ENCODE measurements at places on chromosomes 7 and 10.

DNA sequence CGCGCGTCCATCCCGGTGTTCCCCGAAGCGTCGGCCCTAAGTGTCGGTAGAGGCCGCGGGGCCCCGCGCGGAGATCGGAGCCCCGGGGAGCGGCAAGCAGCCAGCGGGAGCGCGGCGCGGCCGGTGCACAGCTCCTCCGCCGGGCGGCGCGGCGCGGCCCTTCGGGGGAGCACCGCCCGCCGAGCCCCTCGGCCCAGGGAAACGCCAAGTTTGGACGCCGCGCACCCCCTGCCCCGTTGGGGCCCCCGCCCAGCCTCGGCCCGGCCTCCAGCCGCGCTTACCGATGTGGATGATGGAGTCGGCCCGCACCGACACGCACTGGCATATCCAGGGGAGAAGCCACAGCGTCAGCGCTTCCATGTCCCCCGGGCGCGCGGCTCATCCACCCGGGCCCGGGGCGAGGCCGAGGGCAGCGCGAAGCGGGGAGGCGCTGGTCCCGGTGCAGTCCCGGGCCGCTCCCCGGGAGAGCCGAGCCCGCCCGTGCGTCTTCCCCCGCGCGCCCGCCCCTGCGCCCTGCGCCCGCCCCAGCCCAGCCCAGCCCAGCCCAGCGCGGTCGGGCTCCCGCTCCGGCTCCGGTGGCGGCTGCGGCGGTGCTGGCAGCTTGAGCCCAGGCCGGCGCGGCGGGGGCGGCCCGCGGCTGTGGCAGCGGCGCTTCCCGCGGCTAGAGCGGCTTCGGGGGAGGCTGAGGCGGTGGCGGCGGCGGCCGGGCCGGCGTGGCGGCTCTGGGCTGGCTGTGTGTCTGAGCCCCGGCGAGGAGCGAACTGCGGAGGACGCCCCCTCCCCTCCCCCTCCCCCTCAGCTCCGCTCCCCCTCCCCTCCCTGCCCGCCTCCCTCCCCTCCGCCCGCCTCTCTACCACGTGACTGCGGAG, at the start of gene GRID1:
GRID1 (minus strand) TSS at position 763 of the 869 bp plus-strand sequence.
- no peak for DNase-seq

DNA sequence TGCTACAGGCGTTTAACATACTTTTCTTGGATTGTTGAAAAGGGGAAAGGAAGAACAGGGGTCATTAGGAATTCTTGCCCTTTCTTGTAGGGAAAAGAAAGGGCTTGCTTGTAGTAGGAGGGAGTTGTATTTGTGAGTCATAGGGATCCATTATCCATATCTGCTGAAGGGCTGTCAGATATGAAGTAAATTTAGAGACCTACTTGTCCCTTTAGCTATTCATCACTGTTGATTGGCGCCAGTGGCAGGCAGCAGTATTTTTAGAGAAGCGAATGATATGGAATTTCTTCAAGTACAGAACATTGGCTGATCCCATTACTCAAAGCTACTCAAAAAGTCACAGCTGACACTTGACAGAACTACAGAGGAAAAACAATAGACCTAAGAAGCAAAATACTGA, 97.7 kb downstream of the CELF2 start:
- no peak for DNase-seq

GRCh38 chr10:5219262-5219661, 22.6 kb downstream of the AKR1C4 start:
- no peak for DNase-seq

DNA sequence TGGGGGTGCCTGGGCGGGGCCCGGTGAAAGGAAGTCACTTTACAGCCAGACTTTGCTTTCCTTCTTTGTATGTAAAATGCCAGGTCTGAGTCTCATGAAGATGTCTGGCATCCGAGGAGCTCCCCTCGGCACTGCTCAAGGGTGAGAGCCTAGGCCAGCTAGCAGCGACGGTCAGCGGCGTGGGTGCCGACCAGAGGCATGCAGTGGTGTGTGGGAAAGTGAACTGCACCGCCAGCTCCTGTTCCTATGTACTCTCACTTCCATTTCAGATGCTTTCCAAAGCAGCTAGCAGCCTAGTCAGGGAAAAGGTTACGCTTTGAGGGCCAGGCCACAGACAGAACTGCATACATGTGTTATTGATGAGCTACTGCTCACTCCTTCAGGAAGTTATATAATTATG, 172.8 kb downstream of the ZMYND11 start:
- no peak for DNase-seq

DNA sequence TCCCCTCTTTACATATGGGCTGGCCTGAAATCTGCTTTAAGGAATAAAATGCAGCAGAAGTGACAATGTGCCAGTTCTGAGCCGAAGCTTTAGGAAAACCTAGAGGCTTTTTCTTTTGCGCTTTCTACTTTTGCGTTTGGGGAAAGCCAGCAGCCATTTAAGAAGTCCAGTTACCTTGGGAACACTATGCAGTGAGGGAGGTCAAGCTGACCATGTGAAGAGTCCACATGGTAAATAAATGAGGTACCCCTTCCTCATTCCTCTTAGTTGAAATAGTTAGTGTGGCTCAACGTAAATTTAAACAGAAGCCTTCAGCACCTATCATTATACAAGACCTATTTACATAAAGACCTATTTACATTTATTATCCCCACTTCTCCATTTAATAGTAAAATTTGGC, 78.5 kb downstream of the TFPI2 start:
- DNase-seq = no peak

GRCh38 chr10:91875156-91875555, 34.1 kb downstream of the FGFBP3 start:
- no peak for DNase-seq

DNA sequence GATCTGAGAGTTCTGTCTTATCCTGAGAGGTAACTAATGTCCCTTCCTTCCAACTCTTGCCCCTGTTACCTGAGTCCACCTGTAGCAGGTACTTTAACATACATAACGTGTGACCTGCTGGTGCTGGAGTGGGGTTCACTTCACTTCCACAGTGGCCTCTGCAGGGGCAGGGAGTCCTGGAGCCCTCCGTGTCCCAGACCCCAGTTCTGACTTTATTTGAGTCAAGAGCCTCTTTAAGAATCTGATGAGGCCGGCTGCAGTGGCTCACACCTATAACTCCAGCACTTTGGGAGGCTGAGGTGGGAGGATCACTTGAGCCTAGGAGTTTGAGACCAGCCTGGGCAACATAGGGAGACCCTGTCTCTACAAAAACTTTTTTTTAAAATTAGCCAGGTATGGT, 117.0 kb upstream of the RET start:
- DNase-seq = no peak

DNA sequence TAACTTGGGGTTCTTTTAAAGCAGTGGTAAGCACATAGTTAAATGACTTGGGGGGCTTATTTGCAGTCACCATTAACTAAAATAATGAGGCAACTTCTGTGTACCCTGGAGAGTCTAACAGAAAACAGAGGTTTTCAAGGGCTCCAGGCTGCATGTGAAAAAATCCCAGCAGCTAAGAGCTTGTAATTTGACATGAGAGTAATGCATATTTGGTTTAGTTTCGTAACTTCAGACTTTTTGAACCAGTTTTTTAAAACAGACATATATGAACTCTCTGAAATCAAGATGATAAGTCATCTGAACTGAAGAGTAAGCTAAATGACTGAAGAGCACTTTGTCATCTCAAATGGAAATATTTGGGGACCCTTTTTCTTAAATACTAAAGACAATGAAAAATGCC, 40.2 kb upstream of the IFRD1 start:
- DNase-seq = no peak

DNA sequence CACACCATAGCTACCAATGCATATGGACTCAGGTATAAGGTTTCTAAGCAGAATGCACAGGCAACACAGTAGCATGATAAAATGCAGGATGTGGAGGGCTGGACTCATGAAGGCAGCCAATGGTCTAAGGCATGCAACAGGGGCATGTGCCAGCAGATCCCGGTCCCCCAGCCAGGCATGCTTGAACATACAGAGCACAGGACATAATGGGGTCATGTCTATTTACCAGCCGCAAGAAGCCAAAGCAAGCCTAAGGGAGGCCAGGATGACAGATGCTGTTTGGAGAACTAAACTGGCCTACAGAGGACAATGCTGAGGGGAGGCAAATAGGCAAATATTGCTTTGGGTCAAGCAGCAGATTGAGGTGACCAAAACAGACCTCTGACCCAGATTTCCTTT, 60.0 kb upstream of the PDLIM1 start:
- no peak for DNase-seq

GRCh38 chr10:102504179-102504975, 605 bp downstream of the SUFU start:
- peak; percentile 80 for DNase-seq

DNA sequence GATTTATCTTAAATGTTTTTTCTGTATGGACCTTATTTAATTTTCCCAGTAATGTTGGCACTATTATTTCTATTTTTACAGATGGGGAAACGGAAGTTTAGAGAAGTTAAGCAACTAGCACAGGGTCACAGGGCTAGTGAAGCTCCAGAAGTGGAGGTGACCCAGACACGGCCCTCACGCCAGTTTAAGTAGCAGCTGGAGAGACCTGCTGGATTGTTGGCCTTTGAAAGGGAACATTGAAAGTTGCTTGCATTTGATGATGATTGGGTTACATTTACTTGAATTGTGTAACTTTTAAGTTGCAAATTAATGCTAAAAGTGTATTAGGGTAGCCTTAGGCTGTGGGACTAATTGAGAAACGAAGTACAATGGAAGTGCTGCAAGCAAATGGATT, 25.6 kb downstream of the CDK14 start:
- no peak for DNase-seq
